ENCODE measurements at places on chromosomes 4 and X. TPM values are rescaled to one million over a fixed set of nuclear protein-coding genes. Genes with fewer than 3 reads are reported as not detected.

GRCh38 chrX:81957318-81957717, 755.4 kb downstream of the SH3BGRL start:
- H3K27ac ChIP-seq, result no peak overlapping the region
- no peaks in the 10 kb centered on the region for H3K4me1 ChIP-seq
- no peaks in the 10 kb centered on the region for H3K27me3 ChIP-seq
- no peak for DNase-seq

DNA sequence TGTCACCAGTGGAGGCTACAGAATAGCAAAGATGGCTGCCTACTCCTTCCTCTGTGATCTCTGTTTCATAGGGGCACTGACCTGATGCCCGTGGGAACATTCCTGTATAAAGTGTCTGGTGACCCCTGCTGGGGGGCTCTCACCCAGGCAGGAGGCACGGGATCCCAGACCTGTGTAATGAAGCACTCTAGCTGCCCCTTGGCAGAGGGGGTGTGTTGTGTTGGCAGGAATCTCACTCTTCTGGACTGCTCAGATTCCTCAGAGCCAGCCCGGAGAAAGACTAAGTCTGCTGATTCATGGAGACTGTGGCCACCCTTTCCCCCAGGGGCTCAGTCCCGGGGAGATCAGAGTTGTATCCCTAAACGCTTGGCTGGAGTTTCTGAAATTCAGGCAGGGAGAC, 648.3 kb downstream of the SPRY1 start:
- H3K27me3 ChIP-seq, result no peaks in the 10 kb centered on the region
- H3K27ac ChIP-seq, result no peak overlapping the region
- no peaks in the 10 kb centered on the region for H3K36me3 ChIP-seq
- no peak for DNase-seq
- no peak overlapping the region for H3K4me3 ChIP-seq

DNA sequence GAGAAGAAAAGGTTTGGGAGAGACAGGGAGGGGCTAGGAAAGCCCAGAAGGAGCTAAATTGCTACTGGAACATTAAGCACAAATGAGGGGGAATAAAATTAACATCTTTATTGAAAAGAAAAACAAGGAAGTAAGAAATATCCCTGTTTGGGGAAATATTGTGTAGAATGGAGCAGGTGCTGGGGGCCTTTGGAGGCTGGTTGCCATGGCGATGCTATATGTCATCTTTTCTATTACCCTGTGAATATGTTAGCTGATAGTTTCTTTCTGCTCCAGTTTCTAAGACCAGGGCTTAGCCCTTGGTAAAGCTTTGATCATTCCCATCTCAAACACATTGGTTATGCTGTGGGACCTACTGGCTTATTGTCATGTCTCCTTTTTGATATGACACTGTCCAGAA, 28.7 kb downstream of the TMEM31 start:
- no peak overlapping the region for H3K27ac ChIP-seq
- H3K27me3 ChIP-seq, result no peaks in the 10 kb centered on the region
- DNase-seq, result no peak

DNA sequence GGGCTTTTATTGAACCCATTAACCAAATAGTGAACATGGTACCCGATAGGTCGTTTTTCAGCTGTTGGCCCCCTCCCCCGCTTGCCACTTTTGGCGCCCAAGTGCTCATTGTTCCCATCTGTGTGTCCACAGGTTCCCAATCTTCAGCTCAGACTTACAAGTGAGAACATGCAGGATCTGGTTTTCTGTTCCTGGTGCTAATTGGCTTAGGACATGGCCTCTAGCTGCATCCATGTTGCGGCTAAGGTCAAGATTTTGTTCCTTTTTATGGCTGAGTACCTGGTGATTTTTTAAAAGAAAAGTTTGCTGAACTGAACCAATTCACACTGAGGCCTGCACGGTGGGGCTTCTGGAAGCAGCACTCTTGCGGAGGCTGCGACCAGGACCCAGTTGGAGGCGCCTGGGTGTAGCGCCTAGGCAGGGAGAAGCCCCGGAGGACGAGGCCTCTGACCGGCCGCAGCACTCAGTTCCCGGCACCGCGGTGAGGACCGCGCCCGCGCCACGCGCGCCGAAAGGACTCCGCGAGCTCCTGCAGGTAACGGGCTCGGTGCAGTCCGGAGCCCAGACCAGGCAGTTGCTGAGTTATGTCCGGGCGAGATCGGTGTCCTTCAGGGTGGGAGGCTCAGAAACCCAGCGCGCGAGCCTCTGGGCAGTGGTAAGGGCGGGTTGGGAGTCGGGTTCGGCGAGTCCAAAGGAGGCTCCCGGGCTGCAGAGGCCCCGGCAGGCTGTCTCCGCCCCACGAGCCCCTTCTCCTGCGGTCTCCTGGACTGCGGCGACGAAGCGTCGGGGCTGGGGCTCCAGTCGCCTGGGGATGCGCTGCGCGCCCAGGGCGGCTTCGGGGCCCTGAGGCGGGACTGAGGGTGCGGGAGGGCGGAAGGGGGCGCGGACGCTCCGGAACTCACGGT, 15.8 kb upstream of the SLC25A4 start:
- H3K36me3 ChIP-seq, result no peaks in the 10 kb centered on the region
- no peak overlapping the region for H3K27ac ChIP-seq
- H3K4me3 ChIP-seq, result no peak overlapping the region
- H3K27me3 ChIP-seq, result peaks cover 10% of the 10 kb centered on the region
- peaks cover 20% of the 10 kb centered on the region for H3K4me1 ChIP-seq

DNA sequence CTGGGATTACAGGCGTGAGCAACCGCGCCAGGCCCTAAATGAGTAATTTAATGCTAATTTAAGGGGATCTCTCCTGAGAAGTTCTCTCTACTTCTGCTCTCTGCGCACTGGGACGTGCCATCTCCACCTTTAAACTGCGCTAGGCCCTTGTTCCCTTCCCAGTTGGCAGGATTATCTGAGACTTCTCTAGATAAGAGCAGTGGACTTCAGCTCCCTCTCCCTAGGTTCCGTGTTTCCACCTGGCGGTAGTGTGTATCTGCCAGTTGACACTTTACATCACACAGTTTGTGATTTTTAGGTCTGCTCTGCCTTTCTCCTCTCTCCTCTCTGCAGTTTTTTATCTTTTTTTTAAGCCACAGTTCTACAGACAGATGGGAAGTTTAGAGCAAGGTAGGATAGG, 40.2 kb downstream of the ARHGAP10 start:
- H3K36me3 ChIP-seq, result no peaks in the 10 kb centered on the region
- no peak for DNase-seq
- no peaks in the 10 kb centered on the region for H3K4me1 ChIP-seq
- H3K27ac ChIP-seq, result no peak overlapping the region
- H3K4me3 ChIP-seq, result no peak overlapping the region

GRCh38 chr4:169070071-169070894, 60.2 kb upstream of the CBR4 start:
- no peaks in the 10 kb centered on the region for H3K36me3 ChIP-seq
- no peak overlapping the region for H3K27ac ChIP-seq
- no peaks in the 10 kb centered on the region for H3K27me3 ChIP-seq
- no peaks in the 10 kb centered on the region for H3K4me1 ChIP-seq

GRCh38 chr4:102627831-102628523, 126.8 kb downstream of the NFKB1 start:
- no peak overlapping the region for H3K4me3 ChIP-seq
- H3K36me3 ChIP-seq, result no peaks in the 10 kb centered on the region
- H3K27me3 ChIP-seq, result no peaks in the 10 kb centered on the region

DNA sequence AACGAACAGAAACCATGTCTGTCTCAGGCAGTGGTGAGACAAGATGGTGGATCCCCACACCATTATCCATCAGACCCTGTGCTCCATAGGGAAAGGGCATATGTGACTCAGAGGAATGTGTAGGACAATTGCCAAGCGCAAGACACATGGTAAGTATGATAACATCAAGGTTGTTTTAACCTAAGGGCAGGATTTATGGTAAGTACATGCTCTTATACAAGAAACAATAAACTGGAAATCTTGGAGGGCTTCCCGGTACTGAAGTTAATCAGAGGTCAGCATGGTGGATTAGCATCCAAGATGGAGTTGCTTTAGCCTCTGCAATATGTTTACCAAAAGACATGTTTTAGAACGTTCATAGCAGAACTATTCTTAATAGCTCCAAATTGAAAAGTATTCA, 355.0 kb downstream of the PPP1R2C start:
- DNase-seq, result no peak
- H3K27ac ChIP-seq, result no peak overlapping the region
- H3K4me3 ChIP-seq, result no peak overlapping the region
- no peaks in the 10 kb centered on the region for H3K27me3 ChIP-seq

- no peaks in the 10 kb centered on the region for H3K36me3 ChIP-seq
- no peak overlapping the region for H3K27ac ChIP-seq
- no peak overlapping the region for H3K4me3 ChIP-seq
- H3K4me1 ChIP-seq, result no peaks in the 10 kb centered on the region
- no peak for DNase-seq
These were observed 80.8 kb upstream of the CLNK start for GRCh38 chr4:10765386-10765785.

DNA sequence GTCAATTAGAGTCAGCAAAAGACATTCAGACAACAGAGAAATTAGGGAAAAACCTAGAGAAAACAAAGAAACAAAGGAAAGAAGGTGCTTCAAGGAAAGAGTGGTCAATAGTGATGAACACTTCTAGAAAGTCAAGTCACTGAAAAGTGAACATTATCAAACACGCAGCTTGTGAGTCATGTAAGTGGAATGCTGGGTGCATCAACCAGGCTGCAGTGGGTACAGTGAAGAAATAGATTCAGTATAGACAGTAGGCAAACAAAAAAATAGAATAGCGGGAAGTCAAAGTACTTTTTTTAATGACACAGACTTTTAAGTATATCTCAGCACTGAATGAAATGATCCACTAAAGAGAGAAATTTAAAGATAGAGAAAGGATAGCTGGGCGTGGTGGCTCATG, 245.8 kb downstream of the ARHGAP24 start:
- no peak overlapping the region for H3K4me3 ChIP-seq
- no peaks in the 10 kb centered on the region for H3K27me3 ChIP-seq
- H3K36me3 ChIP-seq, result no peaks in the 10 kb centered on the region
- H3K4me1 ChIP-seq, result no peaks in the 10 kb centered on the region
- no peak overlapping the region for H3K27ac ChIP-seq
- no peak for DNase-seq

- H3K36me3 ChIP-seq, result no peaks in the 10 kb centered on the region
- H3K4me1 ChIP-seq, result no peaks in the 10 kb centered on the region
- H3K27ac ChIP-seq, result no peak overlapping the region
- no peak for DNase-seq
These were observed 5.1 kb upstream of the TMEM271 start for GRCh38 chr4:581181-581580.

DNA sequence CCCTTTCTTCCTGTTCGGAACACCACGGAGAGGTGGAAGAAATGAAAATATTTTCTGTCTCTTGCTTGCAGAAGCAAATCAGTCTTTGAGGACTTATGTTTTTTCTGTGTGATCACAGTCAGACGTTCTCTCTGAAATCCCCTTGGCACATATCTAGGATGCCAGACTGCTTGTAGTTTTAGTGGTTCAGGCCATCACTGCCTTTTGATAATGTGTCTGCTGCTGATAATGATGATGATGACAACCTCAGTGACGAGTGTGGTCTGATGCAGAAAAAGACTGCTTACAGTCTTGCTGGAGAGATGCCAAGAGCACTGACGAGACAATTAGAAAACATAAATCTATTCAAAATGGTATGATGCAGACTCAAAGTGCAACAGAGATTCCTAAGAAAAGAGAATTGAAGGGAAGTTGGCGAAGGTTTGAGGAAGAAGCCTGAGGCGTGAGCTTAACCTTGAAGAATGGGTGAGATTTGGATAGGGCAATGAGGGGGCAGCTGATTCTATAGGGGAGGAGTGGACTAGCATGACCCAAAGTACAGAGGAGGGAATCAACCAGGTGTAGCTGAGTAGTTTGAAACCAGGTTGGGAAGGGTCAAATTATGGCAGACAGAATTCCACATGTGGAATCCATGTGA, 7.9 kb downstream of the RAB33A start:
- DNase-seq, result no peak
- H3K36me3 ChIP-seq, result no peaks in the 10 kb centered on the region
- H3K4me1 ChIP-seq, result peaks cover 49% of the 10 kb centered on the region

TEX11 gene
- not detected for total RNA-seq

CT55 gene
- not detected for total RNA-seq

FRMPD3 gene
- not detected for total RNA-seq

CLCN4 gene
- 0.29 TPM for total RNA-seq

CLGN gene
- total RNA-seq, result not detected

CLDN22 gene
- total RNA-seq, result not detected

FGF5 gene
- 0.06 TPM for total RNA-seq

CXXC4 gene
- 0.12 TPM for total RNA-seq

Measured in CD4-positive, alpha-beta memory T cell (primary cell).